HepG2 (cell line): ENCODE measurements at places on chromosomes 1 and 21.

GRCh38 chr1:82108843-82109242, 308.1 kb downstream of the ADGRL2 start:
- no peak for DNase-seq

DNA sequence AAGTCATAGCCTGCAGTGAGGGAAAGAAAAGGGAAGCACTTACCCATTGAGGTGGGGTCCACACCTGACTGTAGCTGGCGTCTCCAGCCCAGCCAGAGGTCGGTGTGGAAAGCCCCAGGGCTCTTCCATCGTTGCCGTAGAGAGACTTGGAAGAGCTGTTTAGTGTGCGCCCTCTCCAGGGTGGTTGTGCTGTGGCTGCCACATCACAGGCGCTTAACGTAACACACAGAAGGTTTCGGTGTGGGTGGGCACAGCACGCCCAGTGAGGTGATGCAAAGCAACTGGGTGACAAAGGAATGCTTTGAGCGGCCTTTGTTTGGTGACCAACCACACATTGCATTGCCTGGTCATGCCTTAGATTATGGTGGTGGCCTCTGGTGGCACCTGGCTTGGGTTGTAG, 36.8 kb upstream of the KIF1B start:
- DNase-seq = no peak

GRCh38 chr1:94045465-94046056, 75.4 kb downstream of the ABCA4 start:
- peak; percentile 83 for DNase-seq

GRCh38 chr1:14678011-14678638, 79.6 kb downstream of the KAZN start:
- no peak for DNase-seq

- DNase-seq = no peak
These were observed 95.1 kb downstream of the FASLG start for GRCh38 chr1:172753964-172754363.

GRCh38 chr1:221891708-221892107, 149.8 kb upstream of the DUSP10 start:
- no peak for DNase-seq

DNA sequence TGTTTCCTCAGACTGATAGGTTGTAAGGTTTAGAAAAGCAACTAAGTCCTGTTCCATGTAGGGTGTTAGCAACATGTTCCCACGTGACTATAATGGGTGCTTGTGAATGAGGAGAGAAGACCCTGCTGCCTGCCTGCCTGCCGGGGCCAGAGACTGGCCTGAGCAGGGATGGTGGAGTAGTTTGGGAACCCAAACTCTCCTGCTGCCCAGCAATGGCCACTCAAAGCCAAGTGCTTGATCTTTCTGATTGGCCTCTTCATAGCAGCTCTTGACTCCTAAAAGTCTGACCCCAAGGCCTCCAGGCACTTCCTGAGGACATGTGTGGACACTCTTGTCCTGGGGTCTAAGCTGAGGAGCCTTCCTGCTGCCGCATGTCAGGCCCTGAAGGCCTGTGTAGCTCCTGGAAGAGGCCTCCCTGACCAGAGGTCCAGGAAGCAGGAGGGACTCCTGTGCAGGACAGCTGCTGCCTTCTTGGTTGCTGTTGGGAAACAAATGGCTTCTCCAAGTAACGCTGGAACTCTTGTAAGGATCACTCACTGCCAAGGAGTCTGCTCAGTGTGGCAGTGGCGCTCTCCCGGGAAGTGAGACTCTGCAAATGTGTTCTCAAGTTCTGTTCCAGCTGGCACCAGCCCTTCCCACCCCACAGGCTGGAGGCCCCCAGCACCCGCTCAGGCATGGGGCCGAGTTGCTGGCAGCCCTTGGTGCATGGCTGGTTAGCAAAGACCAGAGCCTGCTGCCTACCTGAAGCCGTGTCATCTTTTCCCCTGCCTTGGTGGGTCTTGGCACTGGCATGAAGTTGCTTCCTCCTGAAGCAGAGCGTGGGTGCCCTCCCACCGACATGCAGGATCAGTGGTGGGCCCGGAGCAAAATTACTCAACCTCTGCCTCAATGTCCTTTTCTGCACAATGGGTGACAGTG, 35.5 kb downstream of the MAN1C1 start:
- no peak for DNase-seq

GRCh38 chr1:224700918-224701531, 84.9 kb downstream of the CNIH3 start:
- DNase-seq = peak; percentile 19

- no peak for DNase-seq
These were observed 215.8 kb upstream of the ZRANB2 start for GRCh38 chr1:71296551-71297134.

GRCh38 chr1:87202922-87203655, 125.6 kb upstream of the LMO4 start:
- no peak for DNase-seq
